ENCODE measurements at places on chromosomes 4 and X. TPM values are rescaled to one million over a fixed set of nuclear protein-coding genes. Genes with fewer than 3 reads are reported as not detected.

DNA sequence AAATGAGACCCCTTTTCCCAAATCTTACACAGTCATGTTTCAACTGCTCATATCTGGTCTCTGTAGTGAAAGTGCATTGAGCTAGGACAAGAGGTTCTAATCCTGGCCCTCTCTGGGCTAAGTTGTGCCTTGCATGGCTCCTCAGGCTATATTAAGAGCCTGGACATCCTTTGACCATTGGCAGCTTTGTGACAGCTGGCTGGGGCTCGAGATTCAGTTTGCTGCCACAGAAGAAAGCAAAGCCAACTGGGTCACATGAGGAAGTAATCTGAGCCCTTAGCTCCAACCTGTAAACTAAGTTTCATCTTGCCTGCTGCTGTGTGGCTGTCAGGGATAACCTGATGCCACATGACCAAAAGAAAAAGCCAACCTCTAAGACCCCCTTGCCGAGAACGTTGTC is 51.8 kb upstream of the JADE1 start:
- DNase-seq = no peak

GPRIN3 gene
- 7.3 TPM for total RNA-seq

COL4A6 gene
- total RNA-seq = 6.1 TPM

DNA sequence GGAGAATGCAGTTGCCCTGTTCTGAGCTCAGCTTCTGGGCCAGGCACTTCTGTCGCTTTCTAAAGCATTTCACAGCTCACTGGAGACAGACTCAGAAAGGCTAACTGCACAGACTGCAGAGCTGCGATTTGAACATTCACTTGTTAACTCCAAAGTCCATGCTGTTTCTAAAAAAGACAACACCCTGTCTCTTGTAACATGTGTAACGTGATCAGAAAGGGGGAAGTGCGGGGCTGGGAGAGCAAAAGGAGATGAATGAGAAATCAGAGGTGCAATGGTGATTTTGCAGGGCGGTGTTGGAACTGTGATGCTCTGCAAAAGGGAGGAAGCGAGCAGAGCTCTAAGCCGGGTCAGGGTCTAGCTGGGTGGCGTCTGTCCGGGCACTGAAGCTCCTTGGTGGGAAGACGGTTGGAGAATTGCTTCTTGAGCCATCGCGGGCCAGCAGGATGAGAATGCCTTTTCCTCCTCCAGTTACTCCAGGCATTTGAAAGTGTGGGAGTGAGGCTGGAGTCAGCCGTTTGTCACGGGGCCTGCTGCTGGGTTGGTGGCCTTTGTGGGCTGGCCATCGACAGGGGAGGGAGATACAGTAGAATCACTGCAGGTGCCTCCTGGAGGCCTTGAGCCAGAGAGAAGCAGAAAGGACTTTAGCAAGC is 20.3 kb downstream of the TBC1D14 start:
- DNase-seq = no peak

DNA sequence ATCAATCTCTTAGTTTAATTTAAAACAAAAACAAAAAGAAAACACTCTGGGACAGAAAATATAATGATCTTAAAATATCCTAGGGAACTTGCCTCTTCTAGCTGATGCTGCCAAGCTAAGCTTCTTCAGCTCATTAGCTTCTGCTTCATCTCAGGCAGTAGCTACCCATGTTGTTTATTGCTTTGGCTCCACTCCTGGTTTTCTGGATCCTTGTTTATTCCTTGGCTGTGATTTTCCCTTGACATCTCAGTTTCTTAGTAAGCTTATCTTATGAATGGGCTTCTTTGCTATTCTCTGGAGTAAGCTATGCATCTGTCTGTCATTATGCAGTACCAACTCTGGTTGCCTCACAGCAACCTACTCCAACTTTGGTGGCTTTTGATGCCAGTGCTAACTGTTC is 5.1 kb upstream of the MTHFD2L start:
- DNase-seq = no peak

DNA sequence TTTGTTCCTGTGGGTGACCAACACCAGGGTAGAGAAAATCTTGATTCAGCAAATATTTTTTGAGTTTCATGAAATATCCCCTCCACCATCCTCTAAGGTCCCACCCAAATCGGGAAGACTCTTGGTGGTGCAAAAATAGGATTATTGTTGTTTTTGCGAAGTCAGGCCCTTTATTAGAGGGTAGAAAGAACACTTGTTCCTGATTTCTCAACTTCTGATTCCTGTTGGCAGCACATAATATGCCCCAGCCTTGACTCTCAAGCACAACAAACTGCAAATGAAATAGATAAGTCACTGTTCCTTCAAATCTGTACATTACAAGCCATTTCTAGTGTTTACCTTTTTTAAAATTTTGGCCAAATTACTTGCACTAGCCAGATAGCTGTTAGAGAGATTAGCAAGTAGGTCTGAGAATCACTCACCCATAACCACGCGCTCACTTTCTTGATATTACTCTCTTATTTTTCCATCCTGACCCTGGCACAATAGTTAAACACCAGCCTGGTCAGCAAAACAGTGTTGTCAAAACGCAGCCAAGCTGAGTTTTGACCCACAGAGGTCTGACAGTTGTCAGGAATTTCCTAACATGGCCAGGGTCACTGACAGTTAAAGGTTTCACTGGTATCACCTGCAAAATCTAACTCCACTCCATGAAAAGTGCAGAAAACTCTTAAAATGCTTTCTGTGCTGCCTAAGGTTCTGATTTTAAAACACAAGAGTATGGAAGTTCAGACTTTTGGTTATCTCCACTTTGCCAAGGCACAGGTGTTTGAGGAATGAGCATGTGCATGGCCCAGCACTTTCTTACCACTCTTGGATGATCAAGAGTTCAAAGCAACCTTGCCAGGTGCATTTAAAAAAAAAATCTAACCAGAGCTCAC is 69.8 kb downstream of the RBM47 start:
- no peak for DNase-seq

DNA sequence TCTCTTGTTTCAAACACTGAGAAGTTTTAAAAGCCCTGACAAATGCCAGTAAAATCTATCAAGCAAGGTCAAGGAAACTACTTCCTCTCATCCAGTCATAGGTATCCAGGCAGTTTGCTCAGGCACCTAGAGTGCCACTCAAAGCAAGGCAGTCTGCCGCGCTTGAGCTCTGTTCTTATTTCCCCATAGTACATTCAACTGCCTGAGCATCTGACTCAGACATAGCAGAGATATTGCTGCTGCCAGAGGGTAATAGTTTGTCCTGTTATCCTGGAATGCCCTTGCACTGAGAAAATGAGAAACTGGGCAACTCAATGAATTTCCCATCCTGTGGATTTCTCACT is 16.1 kb upstream of the ATP8A1 start:
- DNase-seq = no peak

GRCh38 chr4:87425711-87426110 is 3.3 kb downstream of the NUDT9 start:
- no peak for DNase-seq

GRCh38 chr4:789571-790465 is 36.1 kb downstream of the CPLX1 start:
- no peak for DNase-seq

- DNase-seq = no peak
Measured at GRCh38 chr4:168908093-168908492, 102.0 kb downstream of the CBR4 start.

GRCh38 chr4:164952551-164952950 is 24.9 kb downstream of the TRIM61 start:
- no peak for DNase-seq

DNA sequence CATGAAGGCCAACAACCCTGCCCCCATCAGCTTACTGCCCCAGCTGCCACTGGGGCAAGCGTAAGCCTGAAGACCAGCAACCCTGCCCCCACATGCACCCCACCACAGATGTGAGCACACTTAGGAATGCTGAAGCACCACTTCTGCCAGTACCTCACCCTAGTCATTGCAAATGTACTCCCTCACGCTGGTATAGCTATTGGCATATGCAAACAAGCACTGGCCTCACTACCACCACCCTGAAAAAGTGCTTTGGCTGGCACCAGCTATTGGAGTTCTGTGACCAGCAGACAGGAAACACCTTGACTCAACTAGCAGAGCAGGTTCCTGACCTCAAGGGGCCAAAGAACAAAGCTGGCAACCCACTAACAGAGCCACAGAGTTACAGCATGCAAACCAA is 534.4 kb upstream of the POU3F4 start:
- DNase-seq = no peak

Data from cardiac septum (tissue), 1 donor.